Erythroblast (primary cell): ENCODE measurements at places on chromosomes 1 and 21.

DNA sequence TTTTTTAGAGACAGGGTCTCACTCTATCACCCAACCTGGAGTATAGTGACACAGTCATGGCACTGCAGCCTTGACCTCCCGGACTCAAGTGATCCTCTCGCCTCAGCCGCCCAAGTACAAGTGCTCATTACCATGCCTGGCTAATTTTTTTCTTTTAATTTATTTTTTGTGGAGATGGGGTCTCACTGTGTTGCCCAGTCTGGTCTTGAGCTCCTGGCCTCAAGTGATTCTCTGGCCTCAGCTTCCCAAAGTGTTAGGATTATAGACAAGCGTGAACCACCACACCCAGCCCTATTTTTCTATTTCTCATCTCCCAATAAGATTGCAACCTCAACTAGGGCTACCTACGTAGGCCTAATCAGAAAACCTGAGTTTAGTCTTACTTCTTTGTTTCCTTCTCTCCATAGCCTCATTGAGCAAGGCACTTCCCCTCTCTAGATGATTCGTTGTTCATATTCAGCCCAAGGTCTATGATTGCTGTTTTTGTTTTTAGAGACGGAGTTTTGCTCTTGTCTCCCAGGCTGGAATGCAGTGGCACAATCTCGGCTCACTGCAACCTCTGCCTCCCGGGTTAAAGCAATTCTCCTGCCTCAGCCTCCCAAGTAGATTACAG lies 1.1 kb upstream of the KPNA6 start:
- DNase-seq: no peak

DNA sequence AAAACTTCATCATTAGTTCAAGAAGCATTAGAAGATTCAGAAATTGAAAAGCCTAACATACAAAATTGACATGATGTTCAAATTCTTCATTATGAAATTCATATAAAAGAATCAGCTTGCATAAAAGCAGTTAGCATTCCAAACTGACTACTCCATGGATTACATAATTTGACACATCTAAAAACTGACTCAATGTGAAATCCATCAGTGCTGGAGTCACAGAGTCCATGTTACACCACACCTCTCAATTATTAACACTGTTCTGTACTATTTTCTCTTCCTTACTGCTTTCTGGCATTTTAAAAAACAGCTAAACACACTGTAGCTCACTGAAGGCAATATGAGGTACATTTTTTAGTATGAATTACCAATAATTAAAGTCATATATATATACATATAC lies 28.0 kb downstream of the ARHGAP29 start:
- DNase-seq: no peak

DNA sequence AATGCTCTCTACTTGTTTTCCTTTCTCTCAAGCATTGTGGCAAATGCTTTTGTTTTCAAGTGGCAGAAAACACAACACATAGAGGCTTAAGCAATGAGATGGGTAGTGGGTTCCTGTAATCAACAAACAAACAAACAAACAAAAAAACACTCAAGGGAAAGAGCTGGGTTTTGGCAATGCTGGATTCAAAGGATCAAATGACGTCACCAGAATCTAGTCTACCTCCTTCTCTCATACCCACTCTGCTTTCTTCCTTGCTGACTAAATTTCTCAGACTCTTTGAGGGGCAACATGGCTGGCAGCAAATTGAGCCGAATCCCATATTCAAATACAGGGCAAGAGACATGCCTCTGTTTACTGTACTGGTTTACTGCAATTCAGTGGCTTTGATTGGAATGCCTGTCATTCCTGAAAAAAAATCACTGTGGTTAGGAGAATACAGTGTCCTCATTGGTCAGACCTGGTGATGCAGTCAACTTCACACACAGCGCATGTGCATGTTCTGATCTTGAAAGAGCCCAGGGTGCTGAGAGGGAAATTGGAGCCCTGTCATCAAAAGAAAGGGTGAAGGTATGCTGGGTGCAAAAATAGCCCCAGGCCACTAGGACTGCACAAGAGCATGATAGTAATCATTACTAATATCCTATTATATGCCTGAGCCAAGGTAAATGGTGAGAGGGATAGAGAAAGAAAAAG lies 356.2 kb downstream of the KCTD3 start:
- no peak for DNase-seq

DNA sequence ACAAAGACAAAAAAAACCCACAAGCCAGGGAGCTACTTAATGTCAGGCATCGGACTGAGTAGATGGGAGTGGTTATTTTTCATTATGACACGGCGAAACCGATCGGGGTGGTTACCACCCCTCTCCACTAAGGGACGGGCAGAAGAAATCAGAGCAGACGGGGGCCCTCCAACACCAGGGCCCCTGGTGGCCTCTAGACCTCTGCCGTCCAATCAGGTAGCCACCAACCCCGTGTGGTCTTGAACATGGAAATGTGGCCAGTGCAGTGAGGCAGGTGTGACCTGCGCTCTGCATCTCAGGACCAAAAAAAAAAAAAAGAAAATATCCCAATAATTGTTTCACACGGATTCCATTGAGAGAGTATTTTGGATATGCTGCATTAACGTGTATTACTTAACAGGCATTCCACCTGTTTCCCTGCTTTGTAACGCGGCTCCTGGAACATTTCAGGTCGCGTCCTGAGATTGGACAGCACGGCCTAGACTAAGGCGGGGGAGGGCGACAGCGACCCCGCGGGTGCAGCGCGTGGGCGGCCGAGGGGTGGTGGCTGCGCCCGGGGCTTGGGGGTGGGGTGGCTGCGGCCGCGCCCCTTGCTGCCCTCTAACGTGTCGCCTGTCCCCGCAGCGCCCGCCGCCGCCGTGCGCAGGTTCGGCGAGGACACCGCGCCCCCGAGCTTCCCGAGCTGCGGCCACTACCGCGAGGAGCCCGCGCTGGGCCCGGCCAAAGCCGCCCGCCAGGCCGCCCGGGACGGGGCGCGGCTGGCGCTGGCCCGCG lies 48.3 kb downstream of the SIM2 start:
- no peak for DNase-seq

- peak; percentile 8 for DNase-seq
These were observed 52.7 kb downstream of the TRIM33 start for GRCh38 chr1:114458237-114458777.

DNA sequence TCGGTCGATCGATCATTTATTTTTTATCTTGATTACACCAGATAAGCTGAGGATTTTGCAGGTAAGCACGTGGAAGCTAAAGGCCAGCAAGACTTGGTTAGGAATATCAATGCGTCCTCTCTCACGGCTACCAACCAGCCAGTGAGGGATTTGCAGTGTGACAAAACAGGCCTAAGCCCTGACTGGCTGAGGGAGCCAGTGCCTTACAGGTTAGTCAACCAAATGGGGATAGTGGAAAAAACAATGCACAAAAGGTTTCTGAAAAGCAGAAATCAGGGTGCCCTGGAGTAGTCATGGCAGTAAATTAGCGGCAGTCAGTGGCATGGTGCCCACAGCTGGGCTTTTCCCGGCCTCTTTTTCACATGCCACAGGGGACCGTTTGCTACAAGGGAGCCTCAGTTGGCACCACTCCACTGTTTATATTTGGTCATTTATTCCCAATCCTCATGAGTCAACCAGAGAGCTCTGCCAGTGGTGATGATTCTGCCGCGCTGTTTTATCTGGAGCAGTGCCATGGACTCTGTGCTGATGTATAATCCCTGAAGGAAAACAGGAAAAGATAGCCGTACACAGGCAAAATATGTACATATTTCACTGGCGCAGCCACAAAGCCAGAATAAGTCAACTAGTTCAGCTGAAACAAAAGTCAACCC lies 167.6 kb downstream of the RHOU start:
- no peak for DNase-seq

DNA sequence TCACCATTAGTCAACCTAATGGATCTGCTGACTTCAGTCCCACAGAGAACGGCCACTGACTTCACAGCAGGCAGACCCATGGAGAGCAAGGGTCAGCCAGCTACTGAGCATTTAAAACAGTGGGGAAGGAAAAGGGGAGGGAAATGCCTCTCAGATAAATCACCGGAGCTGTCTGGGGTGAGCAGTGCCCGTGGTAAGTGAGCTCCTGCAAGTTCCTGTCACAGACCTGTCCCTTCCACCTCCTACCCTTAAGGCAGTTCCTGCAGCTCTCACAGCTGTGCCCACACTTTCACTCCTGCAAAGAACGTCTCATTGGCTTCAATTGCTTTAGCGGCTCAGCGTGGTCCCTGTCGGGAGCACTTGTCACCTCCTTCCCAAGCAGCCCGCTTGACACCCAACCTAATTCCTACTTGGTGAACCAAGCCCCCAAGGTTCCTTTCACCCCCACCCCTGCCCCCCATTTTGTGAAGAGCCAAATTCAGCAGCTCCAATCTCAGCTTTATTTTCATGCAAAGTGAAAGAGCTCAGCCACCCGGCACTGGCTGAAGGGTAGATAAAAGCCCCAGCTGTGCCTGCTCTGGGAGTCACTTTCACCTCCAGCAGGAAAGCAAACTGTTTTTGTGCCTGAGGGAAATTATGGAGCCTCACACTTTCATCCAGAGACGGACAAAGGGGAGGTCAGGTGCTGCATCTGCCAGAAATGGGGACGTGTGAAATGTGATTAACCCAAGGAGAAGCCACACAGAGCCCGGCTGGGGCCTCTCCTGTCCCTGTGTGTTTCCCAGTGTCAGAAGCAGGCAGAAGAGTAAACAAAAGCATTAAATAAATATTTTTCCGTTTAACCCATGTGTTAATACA lies 306.2 kb downstream of the TTLL7 start:
- no peak for DNase-seq

- DNase-seq: no peak
These were observed 263.2 kb downstream of the PCP4 start for GRCh38 chr21:40130476-40130875.

DNA sequence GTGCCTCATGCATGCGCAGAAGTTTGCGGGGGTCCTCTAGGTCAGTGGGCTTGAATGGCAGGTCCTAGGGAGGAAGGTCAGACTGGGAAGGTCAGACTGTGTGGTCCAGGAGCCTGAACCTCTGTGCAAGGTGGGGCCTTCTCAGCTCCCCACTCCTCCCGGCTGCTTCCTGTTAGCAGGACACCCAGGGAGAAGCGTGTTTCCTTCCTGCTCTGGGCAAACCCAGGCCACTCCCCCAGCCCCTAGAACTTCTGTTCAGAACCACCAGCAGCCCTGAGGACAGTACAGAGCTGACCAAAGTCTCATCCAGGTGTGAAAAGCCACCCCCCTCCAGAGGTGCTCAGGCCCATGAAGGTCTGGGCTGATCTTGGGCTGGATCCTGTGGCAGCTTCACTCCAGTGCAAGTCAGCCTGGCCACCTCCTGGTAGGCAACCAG lies 29.9 kb downstream of the NAV1 start:
- DNase-seq: no peak

GRCh38 chr1:86650065-86650464 lies 54.3 kb upstream of the SH3GLB1 start:
- no peak for DNase-seq

DNA sequence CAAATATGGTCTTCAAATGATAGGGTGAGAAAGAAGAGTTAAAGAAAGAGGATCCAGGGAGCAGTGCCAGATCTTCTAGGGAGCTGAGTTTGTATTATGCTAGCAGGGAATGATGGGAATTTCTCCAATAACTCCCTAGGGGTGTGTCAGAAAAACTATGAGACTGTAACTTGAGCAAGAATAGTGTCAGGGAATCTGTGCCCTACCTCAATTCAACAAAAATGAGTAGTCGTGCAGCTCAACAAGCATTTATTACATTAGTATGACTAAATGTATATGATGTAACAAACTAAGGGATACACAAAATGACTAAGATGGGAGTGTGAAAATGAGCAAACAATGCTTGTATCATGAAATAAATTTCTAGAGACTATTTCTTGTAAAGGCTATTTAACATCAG lies 24.2 kb downstream of the SPAG17 start:
- no peak for DNase-seq

DNA sequence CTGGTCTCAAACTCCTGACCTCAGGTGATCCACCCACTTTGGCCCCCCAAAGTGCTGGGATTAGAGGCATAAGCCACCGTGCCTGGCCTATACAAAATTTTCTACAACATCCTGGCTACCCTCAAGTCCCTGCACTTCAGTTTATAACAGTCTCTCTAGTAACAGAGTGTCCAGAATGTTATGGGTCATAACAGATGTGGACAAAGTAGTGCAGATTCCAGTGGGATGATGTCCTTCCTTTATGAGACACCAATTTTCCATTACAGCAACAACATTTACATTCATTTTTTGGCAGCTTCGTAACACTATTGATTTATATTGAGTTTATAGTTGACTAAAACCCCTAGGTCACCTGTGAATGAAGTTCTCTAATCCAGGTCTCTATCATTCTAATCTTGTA lies 429.4 kb upstream of the PTBP2 start:
- DNase-seq: no peak

DNA sequence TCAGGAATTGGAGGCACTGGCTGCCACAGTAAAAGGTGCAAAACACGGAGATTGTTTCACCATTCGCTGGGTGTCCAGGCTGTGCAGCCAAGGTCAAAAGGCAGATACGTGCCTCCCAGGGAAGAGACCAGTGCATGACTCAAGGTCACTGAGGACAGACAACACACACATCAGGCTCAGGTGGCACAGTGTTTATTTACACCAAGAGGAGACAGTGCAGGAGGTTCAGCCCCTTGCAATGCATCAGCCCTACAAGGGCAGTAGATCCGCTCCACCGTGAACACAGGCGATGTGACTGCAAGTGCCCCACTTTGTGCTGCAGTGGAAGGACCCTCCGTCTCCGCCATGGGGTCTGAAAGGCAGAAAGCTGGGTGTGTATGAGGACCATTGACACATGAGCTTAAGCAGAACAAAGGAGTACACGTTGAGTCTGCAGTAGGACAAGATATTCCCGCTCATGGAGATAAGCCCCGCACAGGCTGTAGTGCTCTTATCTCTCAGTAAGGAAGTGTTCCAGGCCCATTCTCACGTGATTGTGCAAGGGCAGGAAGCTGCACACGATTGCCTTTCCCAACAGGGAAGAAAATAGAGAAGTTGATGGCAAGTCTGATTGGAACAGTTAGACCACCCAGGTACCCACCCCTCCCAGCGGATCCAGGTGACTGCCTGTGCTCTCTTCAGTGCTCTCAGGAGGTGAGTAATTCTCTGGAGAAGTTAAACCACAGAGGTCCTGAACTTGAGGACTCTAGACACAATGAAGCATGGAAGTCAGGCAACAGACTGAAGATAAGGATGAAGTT lies 37.5 kb upstream of the QSOX1 start:
- peak; percentile 30 for DNase-seq

GRCh38 chr1:198655459-198656121 lies 16.8 kb downstream of the PTPRC start:
- no peak for DNase-seq

DNA sequence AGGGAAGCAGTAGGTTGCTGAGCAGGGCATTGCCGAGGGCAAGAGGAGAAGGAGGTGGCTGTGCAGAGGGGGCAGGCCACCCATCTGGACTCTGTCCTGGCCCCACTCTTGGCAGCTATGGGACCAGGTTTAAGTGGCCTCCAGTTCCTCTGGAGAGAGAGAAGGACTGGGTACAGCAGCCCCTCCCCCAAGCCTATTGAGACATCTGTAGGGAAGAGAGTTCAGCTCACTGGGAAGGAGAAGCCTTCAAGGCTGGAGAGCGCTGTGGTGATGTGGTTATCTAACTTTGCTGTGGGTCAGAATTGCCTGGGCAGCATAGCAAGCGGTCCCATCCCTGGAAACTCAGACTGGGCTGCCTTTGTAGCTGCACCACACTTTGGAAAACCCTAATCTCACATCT lies 93.9 kb downstream of the KCNJ15 start:
- no peak for DNase-seq

- DNase-seq: no peak
These were observed 11.6 kb upstream of the MRPS14 start for GRCh38 chr1:175034775-175035174.

GRCh38 chr1:6695868-6696267 lies 5.7 kb downstream of the DNAJC11 start:
- no peak for DNase-seq
